ENCODE measurements at places on chromosomes 7 and 10.

DNA sequence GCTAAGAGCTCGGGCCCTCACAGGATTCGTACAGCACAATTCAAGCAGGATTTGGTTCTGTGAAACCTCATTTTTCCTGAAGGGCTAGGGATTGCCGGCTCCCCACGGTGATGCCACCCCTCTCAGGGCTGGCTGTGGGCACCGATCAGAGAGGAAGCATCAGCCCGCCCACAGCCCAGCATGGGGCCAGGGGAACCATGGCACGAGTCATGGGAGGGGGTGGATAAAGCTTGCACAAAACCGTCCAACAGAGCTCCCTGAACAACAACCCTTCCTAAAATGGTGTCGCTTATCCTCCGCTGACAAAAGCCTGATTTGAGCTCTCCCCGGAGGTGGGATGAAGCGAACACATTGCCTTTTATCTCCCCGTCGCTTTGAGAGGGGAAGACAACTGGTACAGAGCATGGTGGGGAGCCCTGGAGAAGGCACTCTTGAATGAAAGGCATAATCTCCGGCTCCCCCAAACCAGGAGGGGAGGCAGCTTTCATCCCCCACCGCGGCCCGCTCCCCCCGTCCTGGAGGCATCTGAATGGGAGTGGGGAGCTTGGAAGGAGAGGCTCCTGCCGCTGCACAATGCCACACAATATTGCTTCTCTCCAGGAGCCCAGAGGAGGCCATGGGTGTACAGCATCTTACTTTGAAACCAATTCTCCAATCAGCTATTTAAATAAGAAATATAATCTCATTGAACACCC lies 144.0 kb downstream of the RPS24 start:
- DNase-seq, result no peak

DNA sequence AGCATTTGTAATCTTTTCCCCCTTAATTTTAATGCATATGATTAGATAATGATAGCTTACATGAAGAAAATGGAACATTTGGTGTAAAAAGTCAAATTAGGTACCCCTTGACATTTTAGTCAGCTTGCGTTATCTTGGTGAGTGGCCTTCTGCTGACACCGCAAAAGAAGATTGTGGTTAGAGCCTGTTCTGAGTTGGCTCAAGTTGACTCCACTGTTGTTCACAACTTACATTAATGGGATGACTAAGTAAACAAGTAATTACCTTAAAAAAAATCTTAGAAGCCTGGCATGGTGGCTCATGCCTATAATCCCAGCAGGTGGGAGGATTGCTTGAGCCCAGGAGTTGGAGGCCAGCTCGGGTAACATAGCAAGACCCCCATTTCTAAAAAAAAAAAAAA lies 24.2 kb downstream of the TRRAP start:
- DNase-seq, result no peak

- DNase-seq, result no peak
These were observed 569 bp upstream of the NPTX2 start for GRCh38 chr7:98616381-98617050.

GRCh38 chr10:133325440-133326222 lies 11.1 kb downstream of the CALY start:
- DNase-seq, result peak; percentile 45

DNA sequence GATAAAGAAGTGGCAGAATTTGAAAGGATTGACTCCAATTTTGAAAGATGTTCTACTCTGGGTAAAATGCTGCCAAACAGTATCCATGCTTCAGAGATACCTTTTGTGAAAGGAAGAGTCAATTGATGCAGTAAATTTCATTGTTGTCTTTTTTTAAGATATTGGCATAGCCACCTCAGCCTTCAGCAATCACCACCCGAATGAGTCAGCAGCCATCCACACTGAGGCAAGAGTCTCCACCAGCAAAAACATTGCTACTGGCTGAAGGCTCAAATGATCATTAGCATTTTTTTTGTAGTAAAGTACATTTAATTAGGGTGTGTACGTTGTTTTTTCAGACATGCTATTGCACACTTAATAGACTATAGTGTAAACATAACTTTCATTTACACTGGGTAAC lies 31.7 kb upstream of the CYP26C1 start:
- DNase-seq, result no peak

- DNase-seq, result no peak
These were observed 343.7 kb downstream of the ELMO1 start for GRCh38 chr7:37104822-37105518.

DNA sequence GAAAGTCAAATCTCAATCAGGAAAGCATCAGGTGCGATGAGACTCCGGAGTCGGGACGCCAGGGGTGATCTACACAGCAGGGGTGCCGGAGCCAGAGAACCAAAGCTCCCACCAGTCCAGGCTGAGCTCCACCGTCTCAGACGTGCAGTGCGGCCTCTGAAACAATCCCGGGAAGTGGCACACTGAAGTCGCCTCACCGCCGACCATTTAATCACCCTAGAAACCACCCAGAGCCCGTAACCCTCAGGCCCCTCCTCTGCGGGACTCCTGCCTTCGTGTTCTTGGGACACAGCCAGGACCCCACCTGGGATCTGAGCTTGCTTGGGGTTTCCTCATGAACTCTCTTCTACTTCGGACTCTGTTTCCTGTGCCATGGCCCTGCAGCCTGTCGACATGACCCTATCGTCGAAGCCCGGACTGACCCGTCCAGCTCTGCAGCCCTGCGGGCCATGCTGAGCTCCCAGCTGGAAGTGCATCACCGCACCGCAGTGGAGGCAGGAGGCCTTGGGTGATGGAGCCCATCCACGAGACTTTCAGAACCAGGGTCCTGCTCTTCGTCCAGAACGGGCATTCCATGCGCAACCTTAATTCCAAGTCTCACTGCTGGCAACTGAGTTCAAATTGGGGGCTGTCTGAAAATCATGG lies 266.4 kb downstream of the PTPRN2 start:
- DNase-seq, result no peak

- no peak for DNase-seq
These were observed 11.9 kb upstream of the PLEKHA1 start for GRCh38 chr10:122362621-122363020.

DNA sequence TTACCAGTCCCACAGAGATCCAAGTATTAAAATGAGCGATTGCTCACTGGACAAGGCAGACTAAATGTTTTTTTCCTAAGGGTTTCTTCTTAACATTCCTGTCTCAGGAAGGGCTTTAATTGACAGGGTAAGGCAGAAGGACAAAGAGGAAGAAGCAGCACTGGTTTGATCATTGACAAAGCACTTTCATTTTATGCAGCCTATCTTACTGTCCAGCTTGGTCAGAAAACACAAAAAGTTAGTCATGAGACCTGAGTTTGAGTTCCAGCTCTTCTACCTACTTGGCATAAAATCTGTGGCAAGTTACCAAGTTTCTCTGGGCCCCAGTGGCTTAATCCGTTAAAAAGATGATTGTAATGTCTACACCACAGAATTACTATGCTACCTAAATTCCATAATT lies 458.5 kb downstream of the GFRA1 start:
- no peak for DNase-seq

- no peak for DNase-seq
These were observed 33.1 kb downstream of the ADD3 start for GRCh38 chr10:110040767-110041478.

DNA sequence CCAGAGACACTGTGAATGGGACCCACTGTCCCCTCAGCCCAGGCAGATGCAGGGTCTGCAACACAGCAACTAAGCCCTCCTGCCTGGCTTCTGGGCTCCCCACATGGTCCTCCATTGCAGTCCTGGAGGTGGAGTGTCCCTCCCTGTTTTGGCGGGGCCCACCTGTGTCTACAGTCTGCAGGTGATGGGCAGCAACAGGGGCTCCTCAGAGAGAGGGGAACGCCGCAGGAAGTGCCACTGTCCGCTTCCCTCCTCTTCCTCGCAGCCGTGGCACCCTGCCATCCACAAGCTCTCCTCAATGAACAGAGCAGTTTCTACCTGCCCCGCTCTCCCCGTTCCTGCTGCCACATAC lies 9.3 kb downstream of the CAMK2G start:
- DNase-seq, result no peak

DNA sequence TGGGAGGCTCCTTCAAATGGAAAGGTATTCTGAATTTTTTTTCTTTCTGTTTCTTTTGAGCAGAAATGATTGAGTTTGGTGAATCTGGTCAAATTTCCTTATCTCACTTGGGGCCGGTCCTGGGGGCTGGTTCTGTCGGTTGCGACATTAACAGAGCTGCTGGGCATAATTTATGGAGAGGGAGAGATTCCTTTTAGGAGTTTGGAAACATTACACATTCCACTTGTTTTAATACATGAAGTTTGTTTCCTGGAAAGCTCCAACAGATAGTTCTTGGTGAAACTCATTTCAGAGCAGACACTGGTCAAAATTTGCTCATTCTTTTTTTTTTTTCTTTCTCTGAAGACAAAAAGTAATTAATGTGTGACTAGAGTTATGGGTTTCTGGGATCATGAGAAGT lies 129.9 kb downstream of the ABCA13 start:
- no peak for DNase-seq

GRCh38 chr10:37704566-37704965 lies 152.8 kb downstream of the ZNF248 start:
- DNase-seq, result no peak

DNA sequence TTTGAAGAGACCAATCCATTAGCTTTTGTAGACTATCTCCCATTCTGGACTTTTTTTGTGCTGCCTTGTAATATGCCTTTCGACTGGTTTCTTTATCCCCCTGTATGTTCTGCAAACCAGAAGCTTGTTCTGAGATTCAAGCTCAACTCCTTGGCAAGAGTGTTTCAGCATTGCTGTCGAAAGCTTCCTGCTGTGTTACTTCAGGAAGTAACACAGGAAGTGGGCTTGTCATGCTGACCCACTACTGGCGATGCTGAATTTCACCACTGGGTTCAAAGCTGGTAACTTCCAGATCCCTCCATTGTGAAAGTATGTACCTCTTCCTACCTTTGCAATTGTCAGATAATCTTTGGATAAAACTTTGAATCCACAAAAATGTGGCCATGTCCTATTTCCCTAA lies 57.9 kb upstream of the INSYN2A start:
- DNase-seq, result no peak

Data from Right ventricle myocardium superior (tissue), 1 donor.